Stimulated activated CD8-positive, alpha-beta memory T cell treated with anti-CD3 and anti-CD28 coated beads, Interleukin-15, amount 100 ng/mL, for 48 hours (primary cell): ENCODE measurements at places on chromosomes 5 and 9.

DNA sequence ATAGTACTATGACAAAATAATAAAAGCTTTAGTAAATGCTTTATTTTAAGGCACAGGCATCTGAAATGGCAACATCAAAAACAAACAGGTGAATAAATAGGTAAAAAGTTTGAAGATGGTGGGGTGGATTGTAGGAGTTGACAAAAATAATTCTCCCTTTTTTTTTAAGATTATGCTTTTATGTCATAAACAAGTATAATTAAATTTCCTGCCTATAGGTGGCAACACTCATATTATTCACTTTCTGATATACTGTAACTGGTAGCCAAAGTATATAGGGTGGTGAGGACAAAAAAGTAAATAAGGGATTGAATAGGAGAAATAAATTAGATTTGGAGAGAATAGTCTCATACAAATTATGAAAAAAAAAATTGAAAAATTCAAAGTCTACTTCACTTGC lies 120.0 kb upstream of the ACOT12 start:
- no peak for DNase-seq

GRCh38 chr5:93681432-93681831 lies 60.0 kb downstream of the POU5F2 start:
- DNase-seq = no peak

GRCh38 chr9:78272307-78272706 lies 24.6 kb upstream of the PSAT1 start:
- DNase-seq = no peak

GRCh38 chr5:111966290-111966689 lies 209.3 kb upstream of the NREP start:
- no peak for DNase-seq

DNA sequence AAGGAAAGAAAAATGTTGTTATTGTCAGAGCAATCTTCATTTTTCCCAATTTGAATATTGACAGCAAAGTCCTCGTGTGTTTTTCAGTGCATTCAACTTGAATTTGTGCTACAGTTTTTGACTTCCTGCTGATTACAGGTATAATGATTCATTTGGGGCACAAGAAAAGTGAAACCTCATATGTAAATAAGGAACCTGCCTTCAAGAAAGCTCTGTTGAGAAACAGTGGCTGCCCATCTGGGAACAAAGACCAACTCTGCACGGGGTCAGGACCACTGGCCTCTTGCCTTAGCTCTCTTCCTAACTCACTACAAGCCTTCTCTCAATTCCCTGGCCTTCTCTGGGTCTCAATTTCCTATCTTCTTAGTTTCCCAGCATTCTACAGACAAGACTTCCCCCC lies 21.0 kb downstream of the TIMD4 start:
- no peak for DNase-seq

- DNase-seq = no peak
Measured at GRCh38 chr5:6452622-6453504, 4.2 kb downstream of the UBE2QL1 start.

DNA sequence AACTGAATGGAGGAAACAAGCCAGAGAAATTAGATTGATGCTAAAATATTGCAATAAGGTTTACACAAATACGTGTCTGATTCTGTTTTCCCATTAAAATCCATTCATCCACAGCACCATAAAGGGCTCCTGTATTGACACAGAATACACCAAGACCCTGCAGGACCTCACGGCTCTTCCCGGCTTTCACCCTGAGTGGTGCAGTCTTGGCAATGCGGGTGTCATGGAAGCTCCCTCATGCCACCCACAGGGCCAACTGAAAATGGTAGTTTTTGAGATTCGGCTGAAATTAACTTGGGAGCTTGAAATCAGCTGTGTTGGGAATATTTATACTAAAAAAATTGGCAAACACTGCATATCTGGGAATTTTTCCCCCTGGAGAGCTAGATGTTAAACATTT lies 17.3 kb upstream of the EXOC3 start:
- no peak for DNase-seq

- no peak for DNase-seq
Measured at GRCh38 chr9:95512709-95513095, 4.1 kb downstream of the PTCH1 start.
